ENCODE measurements at places on chromosomes 13 and 19.

DNA sequence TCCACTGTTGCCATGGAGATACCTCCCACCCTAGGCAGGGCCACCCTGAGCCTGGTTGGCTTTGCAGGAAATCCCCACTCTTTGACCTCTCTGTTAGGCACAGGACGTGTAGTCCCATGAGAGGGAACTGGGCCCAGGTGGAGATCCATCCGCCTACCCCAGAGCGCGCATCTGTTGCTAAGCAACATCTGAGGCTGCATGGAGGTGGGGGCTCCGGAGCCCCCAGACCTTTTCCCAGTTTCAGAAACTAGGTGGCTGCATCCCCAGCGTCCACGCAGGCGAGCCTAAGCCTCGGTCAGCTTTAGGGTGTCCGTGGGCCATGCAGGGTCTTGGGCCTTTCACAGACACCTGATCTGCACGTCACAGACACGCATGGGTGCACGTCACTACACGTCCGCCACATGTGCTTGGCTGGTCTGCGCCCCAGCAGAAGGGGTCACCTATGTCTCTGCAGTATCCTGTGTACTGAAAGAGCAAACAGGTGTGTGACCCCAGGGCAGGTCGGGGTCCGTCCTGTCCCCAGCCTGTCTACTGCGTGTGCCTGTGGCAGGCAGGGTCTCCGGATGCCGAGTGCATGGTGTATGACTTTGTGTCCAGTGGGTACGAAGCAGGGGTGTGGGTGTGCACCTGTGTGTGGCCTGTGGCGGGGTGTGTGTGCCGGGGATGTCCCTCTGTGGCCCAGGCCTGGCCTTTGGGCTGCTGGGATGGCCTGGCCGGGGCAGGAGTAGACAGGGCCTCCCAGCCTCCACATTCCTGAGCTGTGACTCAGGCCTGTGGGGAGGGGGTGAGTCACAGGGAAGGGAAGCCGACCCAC is 4.1 kb upstream of the CIRBP start:
- DNase-seq, result peak; percentile 95

DNA sequence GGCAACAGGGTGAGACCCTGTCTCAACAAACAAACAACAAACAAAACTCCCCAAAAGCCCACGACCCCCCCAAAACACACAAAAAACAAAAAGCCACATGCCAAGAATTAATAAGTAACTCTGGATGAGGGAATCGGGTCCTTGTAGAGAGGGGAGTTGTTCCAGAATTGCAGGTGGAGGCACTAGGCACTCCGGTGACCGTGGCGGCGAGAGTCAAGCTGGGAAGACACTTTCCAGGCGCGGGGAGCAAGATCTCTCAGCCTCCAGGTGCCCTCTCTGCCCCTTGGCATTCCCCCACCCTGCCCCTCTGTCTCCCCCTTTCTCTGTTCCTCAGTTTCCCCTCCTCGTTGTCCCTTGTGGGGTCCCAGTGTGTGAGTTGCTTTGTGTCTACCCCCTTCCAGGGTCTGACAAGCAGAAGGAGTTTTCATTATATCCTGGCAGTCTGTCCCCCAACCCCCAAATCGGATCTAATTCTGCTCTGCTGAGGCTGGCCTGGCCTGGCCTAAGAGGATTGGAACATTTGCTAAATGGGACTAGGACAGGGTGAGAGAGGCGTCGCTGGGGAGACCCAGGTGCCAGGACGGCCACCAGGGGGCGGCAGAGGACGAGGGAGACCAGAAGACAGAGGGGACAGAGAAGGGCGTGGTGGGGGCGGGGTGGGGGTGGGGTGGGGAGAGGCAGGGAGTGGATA is 8.3 kb upstream of the CRX start:
- DNase-seq, result no peak

DNA sequence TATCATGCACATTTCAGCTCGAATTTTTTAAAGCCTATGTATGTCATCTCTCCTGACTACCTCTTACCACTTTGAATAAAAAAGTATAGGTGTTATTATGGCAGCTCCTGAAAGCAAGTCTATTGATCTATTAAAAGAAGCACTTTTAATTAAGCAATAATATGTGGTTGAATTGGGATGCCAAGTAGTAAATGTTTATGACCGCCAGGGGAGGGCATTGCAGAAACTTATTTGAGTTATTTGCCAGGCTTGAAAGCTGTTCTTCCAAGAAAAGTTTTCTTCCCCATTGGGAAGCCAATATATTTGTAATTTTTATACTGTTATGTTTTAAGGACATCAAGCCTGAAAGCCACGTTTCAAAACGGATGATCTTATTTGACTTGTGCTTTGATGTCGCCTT is 88.1 kb upstream of the SOX21 start:
- DNase-seq, result no peak

DNA sequence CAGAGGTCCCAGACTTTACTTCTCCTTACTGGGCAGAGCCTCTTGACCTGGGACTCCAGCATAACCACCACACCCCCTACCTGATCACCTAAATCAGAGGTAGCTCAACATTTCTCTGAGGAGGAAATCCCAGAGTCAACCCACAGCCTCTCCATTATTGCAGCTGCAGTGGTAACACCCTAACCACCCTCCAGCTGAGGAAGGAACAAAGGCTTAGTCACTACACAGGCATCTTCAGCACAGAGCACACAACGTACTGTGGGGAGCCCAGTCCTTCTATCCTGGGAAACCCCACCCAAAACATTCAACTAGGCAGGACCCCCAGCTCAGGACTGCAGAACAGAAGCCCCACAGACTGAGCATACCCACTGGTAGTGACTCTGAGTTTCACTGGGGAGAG is 824.7 kb upstream of the SLITRK5 start:
- no peak for DNase-seq

DNA sequence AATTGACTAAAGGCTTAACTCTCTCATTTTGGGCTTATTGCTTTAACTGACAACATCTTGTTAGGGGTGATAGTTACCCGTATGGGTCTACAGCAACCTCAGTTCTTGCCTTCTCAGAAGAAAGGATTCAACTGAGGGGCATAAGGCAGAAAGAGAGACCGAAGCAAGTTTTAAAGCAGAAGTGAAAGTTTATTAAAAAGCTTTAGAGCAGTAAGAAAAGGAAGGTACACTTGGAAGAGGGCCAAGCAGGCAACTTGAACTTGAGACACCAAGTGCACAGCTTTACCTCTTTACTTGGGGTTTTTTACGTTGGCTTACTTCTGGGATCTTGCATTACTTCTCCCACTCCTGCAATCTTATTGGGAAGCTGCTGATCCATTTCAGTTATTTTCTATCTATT is 246.9 kb upstream of the PRR20A start:
- DNase-seq, result no peak

GRCh38 chr13:39132286-39133230 is 94.3 kb downstream of the NHLRC3 start:
- no peak for DNase-seq

GRCh38 chr13:64928696-64929499 is 2301.2 kb downstream of the PCDH9 start:
- DNase-seq, result no peak

DNA sequence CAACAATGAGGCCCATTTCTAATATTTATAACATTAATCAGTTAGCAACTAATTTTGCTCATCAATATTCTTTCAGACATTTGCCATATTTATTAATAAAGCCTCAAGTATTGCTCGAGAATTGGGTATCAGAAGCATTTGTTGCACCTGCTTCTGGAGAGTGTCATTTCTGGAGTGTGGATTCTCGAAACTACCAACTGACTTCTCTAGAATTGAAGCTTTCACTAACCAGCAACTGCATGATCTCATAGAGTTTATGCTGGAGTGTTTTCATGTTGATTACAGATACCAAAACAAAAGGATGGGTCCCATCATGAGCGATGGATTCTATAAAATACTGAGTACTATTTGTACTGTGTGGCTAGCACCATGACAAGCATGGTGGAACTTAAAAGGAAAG is 121.0 kb upstream of the SLC7A1 start:
- no peak for DNase-seq

GRCh38 chr13:41148419-41149283 is 16.0 kb upstream of the KBTBD6 start:
- no peak for DNase-seq

DNA sequence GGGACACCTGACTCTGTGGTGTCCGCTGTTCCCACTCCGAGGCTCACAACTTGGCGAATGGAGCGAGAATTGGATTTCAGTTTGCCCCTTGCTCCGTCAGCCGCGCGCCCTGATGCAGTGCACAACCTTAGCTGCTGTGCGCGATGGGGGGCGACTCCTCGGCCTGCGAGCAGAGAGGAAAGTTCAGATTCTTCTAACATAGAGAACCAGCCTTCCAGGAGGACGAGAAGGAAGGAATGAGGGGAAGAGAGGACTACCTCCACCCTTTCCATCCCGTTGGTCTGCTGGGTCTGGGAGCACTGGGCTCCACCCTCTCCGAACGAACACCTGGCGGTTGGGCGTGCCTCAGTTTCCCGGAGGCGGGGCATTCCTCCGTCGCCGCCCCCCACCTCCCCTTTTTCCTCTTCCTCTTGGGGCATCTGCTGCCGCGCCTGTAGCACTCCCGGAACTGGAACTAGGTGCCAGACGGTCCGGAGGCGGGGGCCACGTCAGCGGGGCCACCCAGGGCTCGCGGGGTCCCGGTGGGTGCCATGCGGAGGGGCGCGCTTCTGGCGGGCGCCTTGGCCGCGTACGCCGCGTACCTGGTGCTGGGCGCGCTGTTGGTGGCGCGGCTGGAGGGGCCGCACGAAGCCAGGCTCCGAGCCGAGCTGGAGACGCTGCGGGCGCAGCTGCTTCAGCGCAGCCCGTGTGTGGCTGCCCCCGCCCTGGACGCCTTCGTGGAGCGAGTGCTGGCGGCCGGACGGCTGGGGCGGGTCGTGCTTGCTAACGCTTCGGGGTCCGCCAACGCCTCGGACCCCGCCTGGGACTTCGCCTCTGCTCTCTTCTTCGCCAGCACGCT is at the start of gene KCNK6:
TSS of gene KCNK6 (plus strand) at position 425 of the 838 bp plus-strand sequence. CDS start at position 531, 106 bp downstream.
- DNase-seq, result no peak

Measured in vagina (tissue), 2 donors.